ENCODE measurements at places on chromosomes 12 and 14. TPM values are rescaled to one million over a fixed set of nuclear protein-coding genes. Genes with fewer than 3 reads are reported as not detected.

GRCh38 chr12:131131808-131132117 is 178.1 kb downstream of the ADGRD1 start:
- no peak for DNase-seq
- H3K27me3 ChIP-seq = no peaks in the 10 kb centered on the region
- no peaks in the 10 kb centered on the region for H3K4me1 ChIP-seq
- H3K4me3 ChIP-seq = no peak overlapping the region
- no peaks in the 10 kb centered on the region for H3K36me3 ChIP-seq

- H3K4me1 ChIP-seq = no peaks in the 10 kb centered on the region
- H3K27ac ChIP-seq = no peak overlapping the region
- no peak overlapping the region for H3K4me3 ChIP-seq
These were observed 17.7 kb upstream of the CCDC91 start for GRCh38 chr12:28172434-28173030.

DNA sequence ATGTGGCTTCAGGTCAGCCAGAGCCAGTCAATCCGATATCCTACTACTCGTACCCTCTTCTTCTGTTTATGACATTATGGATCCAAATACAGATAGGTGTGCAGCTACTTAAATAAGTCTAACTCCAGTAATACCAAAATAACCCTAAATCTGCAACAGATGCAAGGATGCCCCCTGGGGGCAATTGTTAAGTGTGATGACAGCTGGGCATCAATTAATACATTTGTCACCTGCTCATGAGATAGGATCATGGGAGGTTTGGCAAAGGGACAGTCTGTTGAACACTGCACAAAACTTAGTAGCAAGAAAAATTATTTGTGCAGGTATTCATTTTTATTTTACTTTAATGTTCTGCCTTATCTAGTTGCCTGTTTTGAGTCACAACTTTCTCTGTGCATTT is 83.2 kb downstream of the SLC38A6 start:
- no peak overlapping the region for H3K4me3 ChIP-seq
- H3K27ac ChIP-seq = no peak overlapping the region
- no peaks in the 10 kb centered on the region for H3K36me3 ChIP-seq
- no peaks in the 10 kb centered on the region for H3K4me1 ChIP-seq
- no peak for DNase-seq
- H3K27me3 ChIP-seq = no peaks in the 10 kb centered on the region

GRCh38 chr12:123801573-123802178 is 39.6 kb downstream of the DNAH10 start:
- no peak overlapping the region for H3K4me3 ChIP-seq
- H3K36me3 ChIP-seq = no peaks in the 10 kb centered on the region
- no peaks in the 10 kb centered on the region for H3K4me1 ChIP-seq
- H3K27me3 ChIP-seq = no peaks in the 10 kb centered on the region
- no peak overlapping the region for H3K27ac ChIP-seq

GRCh38 chr12:20264608-20265114 is 103.7 kb upstream of the PDE3A start:
- H3K4me3 ChIP-seq = no peak overlapping the region
- no peak overlapping the region for H3K27ac ChIP-seq
- no peak for DNase-seq
- H3K27me3 ChIP-seq = no peaks in the 10 kb centered on the region
- H3K36me3 ChIP-seq = no peaks in the 10 kb centered on the region

- DNase-seq = no peak
- no peak overlapping the region for H3K4me3 ChIP-seq
These were observed 107.1 kb downstream of the MYRFL start for GRCh38 chr12:69932154-69932553.

The TSPAN31 gene
- total RNA-seq = 20.3 TPM

All from naive thymus-derived CD4-positive, alpha-beta T cell (primary cell).